ENCODE measurements at places on chromosomes 13 and 19.

- DNase-seq = no peak
Measured at GRCh38 chr13:96772426-96772825, 221.8 kb downstream of the OXGR1 start.

GRCh38 chr13:34086281-34086680 lies 268.3 kb downstream of the RFC3 start:
- DNase-seq = no peak

DNA sequence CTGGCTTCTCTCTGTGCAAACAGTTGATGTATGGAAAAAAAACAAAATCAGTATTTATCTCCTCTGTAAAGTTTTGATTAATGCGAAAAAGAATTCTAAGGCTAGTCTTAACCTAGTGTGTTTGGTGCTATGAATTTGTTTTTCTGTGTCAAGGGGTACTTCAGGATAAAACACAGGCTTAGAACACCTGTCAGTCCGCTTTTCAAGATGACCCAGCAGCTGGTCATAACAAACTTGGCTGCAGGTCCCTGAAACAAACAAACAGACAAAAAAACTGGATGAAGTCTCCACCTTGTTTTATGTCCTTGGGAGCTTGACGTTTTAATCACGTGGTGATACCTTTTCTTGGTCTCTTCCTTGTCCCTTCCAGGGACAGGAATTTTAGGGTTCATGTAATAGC lies 689.3 kb downstream of the UQCRFS1 start:
- DNase-seq = no peak

DNA sequence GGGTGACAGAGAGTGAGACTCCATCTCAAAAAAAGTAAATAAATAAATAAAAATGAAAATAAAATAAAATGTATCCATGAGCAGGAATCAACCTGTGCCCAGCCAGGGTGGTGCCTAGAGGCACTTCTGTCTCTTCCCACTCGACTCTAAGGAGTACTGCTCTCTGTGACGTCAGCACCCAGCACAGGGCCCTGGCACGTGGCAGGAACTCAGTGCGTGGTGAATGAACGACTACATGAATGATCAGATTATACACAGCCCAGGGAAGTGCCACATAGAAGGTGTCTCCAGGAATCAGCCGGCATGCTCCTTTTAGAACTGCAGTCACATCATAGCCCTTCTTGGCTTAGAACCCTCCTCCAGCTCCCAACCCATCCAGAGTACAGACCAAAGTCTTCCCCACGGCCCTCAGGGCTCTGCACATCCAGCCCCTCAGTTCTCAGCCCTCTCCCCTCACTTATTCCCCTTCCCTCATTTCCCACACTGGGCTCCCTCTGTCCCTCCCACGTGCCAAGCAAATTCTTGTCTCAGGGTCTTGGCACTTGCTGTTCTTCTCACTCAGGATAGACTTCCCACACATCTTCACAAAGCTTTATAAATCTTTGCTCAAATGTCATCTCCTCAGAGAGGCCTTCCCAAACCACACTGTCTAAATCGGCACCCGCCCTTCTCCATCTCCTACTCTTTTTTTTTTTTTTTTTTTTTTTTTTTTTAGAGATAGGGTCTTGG lies 4.2 kb downstream of the CLIP3 start:
- no peak for DNase-seq

All from T-helper 9 cell (primary cell).